ENCODE measurements at places on chromosomes 12 and 14. TPM values are rescaled to one million over a fixed set of nuclear protein-coding genes. Genes with fewer than 3 reads are reported as not detected.

- no peak overlapping the region for H3K27ac ChIP-seq
- DNase-seq = peak; percentile 49
- H3K27me3 ChIP-seq = no peaks in the 10 kb centered on the region
- no peak overlapping the region for H3K4me3 ChIP-seq
- no peaks in the 10 kb centered on the region for H3K4me1 ChIP-seq
- H3K36me3 ChIP-seq = no peaks in the 10 kb centered on the region
These were observed 397.6 kb downstream of the NUAK1 start for GRCh38 chr12:105740970-105741725.

SPIC gene
- total RNA-seq = not detected

GRCh38 chr12:5498076-5498475 is 66.2 kb downstream of the NTF3 start:
- no peak overlapping the region for H3K4me3 ChIP-seq
- H3K4me1 ChIP-seq = no peaks in the 10 kb centered on the region
- no peak for DNase-seq

GSG1 gene
- not detected for total RNA-seq

ACOT6 gene
- total RNA-seq = 0.45 TPM

PPP1R1A gene
- total RNA-seq = 138 TPM

- H3K27me3 ChIP-seq = no peaks in the 10 kb centered on the region
- no peak overlapping the region for H3K4me3 ChIP-seq
- peaks cover 9% of the 10 kb centered on the region for H3K4me1 ChIP-seq
- no peak overlapping the region for H3K27ac ChIP-seq
These were observed 16.2 kb downstream of the SLC2A14 start for GRCh38 chr12:7856516-7856915.

DIO2 gene
- total RNA-seq = 0.11 TPM

NKX2-1 gene
- not detected for total RNA-seq

CRACR2A gene
- 1.3 TPM for total RNA-seq

DNA sequence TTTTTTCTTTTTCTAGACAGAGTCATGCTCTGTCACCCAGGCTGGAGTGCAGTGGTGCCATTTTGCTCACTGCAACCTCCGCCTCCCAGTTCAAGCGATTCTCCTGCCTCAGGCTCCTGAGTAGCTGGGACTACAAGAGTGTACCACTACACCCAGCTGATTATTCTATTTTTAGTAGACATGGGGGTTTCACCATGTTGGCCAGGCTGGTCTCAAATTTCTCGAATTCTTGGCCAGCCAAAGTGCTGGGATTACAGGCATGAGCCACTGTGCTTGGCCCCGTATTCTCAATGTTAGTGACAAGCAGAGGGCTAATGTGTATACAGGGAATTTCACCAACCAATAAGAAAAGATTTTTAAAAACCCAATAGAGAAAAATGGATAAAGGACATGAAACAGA is 8.4 kb downstream of the PLBD2 start:
- H3K36me3 ChIP-seq = no peaks in the 10 kb centered on the region
- no peaks in the 10 kb centered on the region for H3K27me3 ChIP-seq
- H3K4me3 ChIP-seq = no peak overlapping the region

DNA sequence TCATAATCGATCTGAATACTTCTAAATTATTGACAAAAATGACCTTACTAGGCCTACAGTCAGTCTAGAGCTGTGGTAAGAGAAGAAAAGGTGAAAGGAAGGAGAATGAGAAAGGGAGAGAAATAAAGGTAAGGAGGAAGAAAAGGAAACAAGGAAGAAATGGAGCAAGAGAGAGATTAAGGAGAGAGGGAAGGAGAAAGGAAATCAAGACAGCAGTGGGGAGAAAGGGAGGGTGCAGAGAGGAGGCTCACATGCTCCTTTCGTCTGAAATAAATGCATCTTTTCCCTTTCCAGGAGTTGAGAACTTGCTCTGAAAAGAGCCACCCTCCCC is 3.7 kb downstream of the RNASE9 start:
- H3K27me3 ChIP-seq = no peaks in the 10 kb centered on the region
- no peak overlapping the region for H3K4me3 ChIP-seq
- H3K27ac ChIP-seq = peak overlapping the region; percentile 97
- peaks cover 36% of the 10 kb centered on the region for H3K4me1 ChIP-seq
- no peaks in the 10 kb centered on the region for H3K36me3 ChIP-seq
- DNase-seq = no peak

DNA sequence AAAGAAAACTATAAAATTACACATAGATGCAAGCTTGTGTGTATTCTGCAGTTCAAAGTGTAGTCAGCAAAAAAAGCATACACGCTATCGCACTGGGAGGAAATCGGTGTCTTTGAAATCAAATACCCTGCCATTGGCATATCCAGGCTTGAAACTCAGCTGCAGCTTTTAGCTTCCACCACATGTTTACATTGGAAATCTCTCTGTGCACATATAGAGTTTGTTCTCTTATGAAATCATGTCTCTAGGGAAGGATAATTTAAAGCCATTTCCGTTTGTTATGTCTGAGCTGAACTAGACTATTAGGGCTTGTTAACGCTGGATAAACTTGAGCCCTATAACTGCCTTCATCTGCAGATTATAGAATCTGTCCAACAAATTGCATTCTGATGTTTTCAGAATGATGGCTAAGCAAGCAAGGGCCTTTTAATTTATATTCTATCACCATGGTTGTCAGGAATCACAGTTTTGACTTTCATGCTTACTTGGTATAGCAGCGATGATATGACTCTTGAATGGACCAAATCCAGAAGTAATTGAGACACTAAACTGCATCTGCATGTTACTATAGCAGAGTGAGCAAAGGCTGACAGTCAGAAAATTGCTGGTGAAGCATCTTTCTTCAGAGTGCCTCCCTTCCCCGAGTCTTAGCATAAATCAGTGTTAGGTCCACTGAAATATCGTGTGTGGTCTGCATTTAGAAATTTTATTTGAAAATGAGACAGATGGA is 442.8 kb downstream of the ZFP36L1 start:
- no peak overlapping the region for H3K4me3 ChIP-seq
- no peaks in the 10 kb centered on the region for H3K36me3 ChIP-seq
- no peaks in the 10 kb centered on the region for H3K27me3 ChIP-seq
- no peak overlapping the region for H3K27ac ChIP-seq
- H3K4me1 ChIP-seq = no peaks in the 10 kb centered on the region
- peak; percentile 43 for DNase-seq

FAM186B gene
- 1.6 TPM for total RNA-seq

DNA sequence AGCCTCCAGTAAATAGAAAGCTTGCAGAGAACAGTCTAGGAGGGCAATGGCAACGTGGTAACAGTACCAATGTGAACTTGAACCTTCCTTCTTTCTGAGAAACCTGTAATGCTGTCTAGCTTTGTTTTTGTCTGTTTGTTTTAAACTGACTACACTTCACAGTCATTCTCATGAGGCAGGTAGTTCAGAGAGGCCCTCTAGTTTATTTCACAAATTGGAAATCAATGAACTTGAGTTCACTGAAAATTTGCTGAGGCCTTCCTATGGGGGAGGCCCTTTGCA is 2.9 kb upstream of the ATP2A2 start:
- H3K27ac ChIP-seq = peak overlapping the region; percentile 39
- no peak overlapping the region for H3K4me3 ChIP-seq
- peaks cover 4% of the 10 kb centered on the region for H3K36me3 ChIP-seq
- DNase-seq = no peak
- no peaks in the 10 kb centered on the region for H3K27me3 ChIP-seq

DNA sequence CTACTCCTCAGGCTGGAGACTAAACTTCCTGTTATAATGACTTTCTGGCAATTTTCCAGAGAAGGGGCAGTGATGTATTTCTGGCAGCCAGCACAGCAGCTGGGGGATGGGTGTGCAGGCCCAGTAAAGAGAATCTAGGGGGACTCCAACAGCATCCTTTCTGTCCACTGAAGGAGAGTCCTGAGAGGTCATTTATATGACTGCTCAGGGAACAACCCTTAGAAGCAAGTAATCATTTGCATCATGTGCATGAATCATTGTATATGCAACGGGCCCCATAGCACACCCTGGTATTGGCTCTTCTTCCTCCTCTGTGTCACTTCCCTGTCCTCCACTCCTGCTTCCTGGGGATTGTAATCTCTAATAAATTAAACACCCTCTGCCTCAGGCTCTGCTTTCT is 493.8 kb downstream of the RPS29 start:
- no peaks in the 10 kb centered on the region for H3K27me3 ChIP-seq
- no peaks in the 10 kb centered on the region for H3K4me1 ChIP-seq
- H3K36me3 ChIP-seq = no peaks in the 10 kb centered on the region
- no peak overlapping the region for H3K4me3 ChIP-seq
- no peak for DNase-seq

LHX5 gene
- not detected for total RNA-seq

KRT75 gene
- not detected for total RNA-seq

GRCh38 chr14:21091821-21092272 is 6.6 kb downstream of the ZNF219 start:
- peaks cover 23% of the 10 kb centered on the region for H3K4me1 ChIP-seq
- H3K36me3 ChIP-seq = peaks cover 43% of the 10 kb centered on the region
- peaks cover 3% of the 10 kb centered on the region for H3K27me3 ChIP-seq
- H3K27ac ChIP-seq = no peak overlapping the region
- no peak for DNase-seq

ITGA7 gene
- 101 TPM for total RNA-seq

DNA sequence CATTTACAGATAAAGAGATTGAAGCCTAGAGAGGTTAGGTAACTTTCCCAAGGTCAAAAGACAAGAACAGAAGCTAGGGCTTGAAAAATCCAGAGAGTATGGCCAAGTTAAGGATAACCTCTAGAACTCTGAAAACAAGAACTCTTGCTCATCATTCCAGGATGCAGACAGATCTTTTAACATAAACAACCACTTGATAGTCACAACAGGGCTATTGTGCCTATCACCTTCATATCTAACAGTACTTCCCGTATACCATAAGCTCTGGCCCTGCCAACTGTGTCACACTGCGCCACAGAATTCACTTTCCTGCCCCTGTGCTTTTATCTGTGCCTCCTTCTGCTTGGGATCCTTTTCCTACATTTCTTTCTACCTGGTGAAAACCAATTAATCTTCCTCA is 18.2 kb downstream of the ERP29 start:
- peak overlapping the region; percentile 31 for H3K27ac ChIP-seq
- H3K4me3 ChIP-seq = no peak overlapping the region
- H3K4me1 ChIP-seq = no peaks in the 10 kb centered on the region
- peaks cover 58% of the 10 kb centered on the region for H3K36me3 ChIP-seq

DNA sequence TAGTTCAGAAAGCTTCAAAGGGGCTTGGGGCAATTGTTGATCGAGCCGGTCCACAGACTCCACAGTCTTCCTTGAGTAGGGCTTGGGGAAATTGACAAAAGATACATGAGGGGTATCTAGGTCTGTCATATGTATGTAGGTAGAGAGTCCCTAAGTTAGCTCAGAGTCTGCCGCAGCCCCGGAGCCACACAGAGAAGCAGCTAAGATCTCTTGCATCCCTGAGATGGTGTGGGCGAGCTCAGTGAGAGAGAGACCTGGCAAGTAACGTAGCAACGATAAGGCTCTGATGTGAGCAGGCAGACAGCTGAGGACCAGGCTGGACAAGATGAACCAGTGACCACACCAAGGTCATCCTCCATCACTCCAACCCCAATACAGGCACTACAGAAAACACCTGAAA is 297.6 kb downstream of the TMEM132D start:
- peaks cover 8% of the 10 kb centered on the region for H3K4me1 ChIP-seq
- H3K36me3 ChIP-seq = no peaks in the 10 kb centered on the region
- DNase-seq = no peak
- H3K27me3 ChIP-seq = no peaks in the 10 kb centered on the region

CABP1 gene
- total RNA-seq = not detected

DNA sequence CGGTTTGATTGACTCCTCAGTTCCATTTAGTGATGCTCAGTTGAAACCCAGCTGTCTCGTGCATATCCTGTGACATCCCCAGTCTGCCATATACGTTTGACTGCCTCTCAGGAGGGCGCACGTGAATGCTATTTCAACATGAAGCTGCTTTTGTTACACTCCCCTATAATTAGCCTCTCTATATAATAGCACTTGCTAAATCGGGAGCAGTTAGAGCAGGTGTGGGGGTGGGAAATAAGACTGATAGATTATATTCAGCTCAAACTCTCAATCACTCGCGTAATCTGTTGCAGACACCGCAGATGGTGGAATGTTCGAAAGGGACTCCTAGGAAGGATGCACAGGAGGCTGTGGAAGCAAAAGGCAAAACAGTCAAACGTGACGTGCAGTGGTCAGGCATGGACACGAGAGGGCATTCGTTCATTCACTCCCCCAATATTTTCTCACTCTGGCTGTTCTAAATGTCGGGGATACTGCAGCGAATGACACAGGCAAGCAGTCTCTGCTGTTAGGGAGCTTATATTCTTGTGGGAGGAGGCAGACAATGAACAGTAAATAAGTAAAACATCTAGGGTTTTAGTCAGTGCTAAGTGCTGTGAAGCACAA is 29.8 kb downstream of the KCNA1 start:
- H3K4me1 ChIP-seq = no peaks in the 10 kb centered on the region
- no peaks in the 10 kb centered on the region for H3K36me3 ChIP-seq
- H3K27me3 ChIP-seq = no peaks in the 10 kb centered on the region
- no peak overlapping the region for H3K27ac ChIP-seq
- no peak overlapping the region for H3K4me3 ChIP-seq
- no peak for DNase-seq

DNA sequence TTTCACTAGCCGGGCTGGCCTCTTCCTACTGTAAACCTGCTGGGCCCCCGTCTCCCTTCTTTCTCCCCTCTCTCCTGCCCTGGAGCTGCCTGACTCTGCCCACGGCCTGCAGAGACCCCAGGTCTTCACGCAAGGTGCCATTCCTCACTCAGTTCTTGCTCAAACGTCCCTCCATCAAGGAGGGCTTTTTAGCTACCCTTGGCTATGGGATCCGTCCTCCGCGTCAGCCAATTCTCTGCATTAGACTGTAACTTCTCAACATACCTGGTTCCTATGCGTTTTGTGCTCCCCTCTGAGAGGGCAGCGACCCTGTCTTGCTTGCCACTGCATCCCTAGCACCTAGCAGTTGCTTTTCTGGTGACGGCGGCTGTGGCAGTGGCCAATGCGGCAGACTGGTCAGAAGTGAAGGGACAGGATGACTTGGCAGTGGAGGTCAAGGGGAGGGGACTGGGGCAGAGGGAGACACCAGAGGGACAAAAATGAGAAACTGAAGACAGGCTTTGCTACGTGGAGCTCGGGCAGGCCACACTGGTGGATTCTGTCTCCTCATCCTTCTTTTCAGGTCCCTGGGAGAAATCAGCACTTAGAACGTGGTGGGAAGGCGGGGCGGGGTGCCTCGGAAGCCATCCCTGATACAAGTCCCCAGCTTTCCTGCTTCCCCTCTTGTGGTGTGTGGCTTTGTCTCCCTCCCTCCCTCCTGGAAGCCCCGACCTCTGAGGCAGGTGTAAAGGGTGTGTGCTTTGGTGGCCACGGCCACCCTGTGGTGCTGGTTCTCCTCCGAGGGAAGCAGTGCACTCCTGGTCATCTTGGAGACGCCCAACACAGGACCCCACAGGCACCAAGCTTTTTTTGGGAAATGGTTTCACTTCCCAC is 1.8 kb downstream of the B3GNT4 start:
- no peak overlapping the region for H3K4me3 ChIP-seq
- peaks cover 15% of the 10 kb centered on the region for H3K36me3 ChIP-seq
- DNase-seq = no peak
- no peaks in the 10 kb centered on the region for H3K4me1 ChIP-seq
- peaks cover 42% of the 10 kb centered on the region for H3K27me3 ChIP-seq

ERBB3 gene
- 26.6 TPM for total RNA-seq

GRCh38 chr14:69861025-69861569 is 18.1 kb upstream of the SMOC1 start:
- H3K36me3 ChIP-seq = no peaks in the 10 kb centered on the region
- H3K4me3 ChIP-seq = no peak overlapping the region
- no peaks in the 10 kb centered on the region for H3K27me3 ChIP-seq
- DNase-seq = no peak
- no peaks in the 10 kb centered on the region for H3K4me1 ChIP-seq
- no peak overlapping the region for H3K27ac ChIP-seq

GRCh38 chr12:108709697-108710096 is 21.6 kb downstream of the CORO1C start:
- H3K36me3 ChIP-seq = no peaks in the 10 kb centered on the region
- no peak overlapping the region for H3K27ac ChIP-seq
- no peaks in the 10 kb centered on the region for H3K27me3 ChIP-seq

All from cardiac muscle cell (in vitro differentiated cells and primary cell).